ENCODE measurements at places on chromosomes 11 and 22.

- DNase-seq: no peak
Measured at GRCh38 chr11:10349281-10349665, 44.4 kb downstream of the ADM start.

DNA sequence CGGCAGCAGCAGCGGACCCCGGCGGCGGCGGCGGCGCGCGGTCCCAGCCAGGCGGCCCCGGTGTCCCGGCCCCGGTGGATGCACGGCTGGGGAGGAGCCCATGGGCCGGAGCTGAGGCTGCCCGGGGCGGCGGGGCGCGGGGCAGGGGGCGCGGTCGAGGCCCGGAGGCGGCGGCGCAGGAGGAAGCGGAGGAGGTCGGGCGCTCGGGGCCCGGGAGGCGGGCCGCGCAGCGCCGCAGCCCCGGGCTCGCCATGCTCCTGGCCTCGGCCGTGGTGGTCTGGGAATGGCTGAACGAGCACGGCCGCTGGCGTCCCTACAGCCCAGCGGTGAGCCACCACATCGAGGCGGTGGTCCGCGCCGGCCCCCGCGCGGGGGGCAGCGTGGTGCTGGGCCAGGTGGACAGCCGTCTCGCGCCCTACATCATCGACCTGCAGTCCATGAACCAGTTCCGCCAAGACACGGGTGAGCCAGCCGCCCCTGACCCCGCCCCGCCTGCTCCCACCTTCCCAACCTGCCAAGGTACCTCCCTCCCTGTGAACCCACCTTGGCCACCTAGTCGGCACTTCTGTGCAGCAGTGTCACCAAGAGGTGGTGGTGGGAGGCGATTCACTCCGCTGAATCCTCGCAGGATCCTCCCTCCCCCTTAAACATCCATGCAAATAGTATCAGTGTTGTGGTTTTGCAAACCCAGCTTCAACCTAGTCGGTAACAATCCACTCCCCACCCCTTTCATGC, 580 bp downstream of the DTX4 start:
- DNase-seq: no peak

- no peak for DNase-seq
Measured at GRCh38 chr11:23257556-23257955, 397.3 kb upstream of the CCDC179 start.

- DNase-seq: no peak
Measured at GRCh38 chr22:27810609-27811151, 9.1 kb upstream of the MN1 start.

- no peak for DNase-seq
Measured at GRCh38 chr22:45223304-45224117, 17.2 kb downstream of the KIAA0930 start.

GRCh38 chr11:133239575-133239974, 292.7 kb downstream of the OPCML start:
- no peak for DNase-seq

DNA sequence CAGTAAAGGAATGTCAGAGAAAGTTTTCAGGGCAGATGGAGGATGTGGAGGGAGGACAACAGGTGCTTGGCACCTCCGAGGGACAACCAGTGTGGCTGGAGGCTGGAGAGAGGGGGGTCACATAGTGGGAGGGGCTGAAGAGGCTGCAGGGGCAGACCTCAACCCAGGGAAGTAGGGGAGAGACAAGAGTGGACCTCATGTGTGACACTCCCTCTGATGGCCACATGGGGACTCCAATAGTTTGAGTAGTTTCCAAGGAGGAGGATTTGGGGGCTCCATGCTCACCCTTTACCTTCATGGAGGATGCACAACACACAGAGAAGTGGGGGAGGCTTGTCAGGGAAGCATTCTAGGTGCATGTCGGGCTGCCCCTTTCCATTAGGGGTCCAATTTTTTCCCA, 35.1 kb upstream of the ASPHD2 start:
- DNase-seq: no peak

- DNase-seq: peak; percentile 48
Measured at GRCh38 chr11:94134651-94135512, 6.2 kb downstream of the PANX1 start.

DNA sequence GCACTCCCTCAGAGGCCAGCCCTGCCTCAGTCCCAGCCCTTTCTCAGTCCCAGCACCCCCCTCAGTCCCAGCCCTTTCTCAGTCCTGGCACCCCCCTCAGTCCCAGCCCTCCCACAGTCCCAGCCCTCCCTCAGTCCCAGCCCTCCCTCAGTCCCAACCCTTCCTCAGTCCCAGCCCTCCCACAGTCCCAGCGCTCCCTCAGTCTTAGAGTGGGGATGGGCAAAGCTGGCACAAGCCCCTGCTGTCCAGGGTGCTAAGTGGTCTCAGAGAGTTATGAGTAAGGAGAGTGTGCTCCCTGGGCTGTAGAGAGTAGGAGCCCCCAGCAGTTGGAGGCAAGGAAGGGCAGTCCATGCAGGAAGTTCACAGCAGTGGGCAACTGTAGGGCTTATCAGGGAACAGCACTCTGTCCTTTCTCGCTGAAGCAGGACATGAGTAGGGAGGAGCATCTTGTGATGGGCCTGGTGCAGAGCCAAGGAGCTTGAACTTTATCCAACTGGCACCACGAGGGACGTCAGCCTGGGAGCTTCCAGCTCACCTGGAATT, 51.4 kb upstream of the CRYBB3 start:
- no peak for DNase-seq

DNA sequence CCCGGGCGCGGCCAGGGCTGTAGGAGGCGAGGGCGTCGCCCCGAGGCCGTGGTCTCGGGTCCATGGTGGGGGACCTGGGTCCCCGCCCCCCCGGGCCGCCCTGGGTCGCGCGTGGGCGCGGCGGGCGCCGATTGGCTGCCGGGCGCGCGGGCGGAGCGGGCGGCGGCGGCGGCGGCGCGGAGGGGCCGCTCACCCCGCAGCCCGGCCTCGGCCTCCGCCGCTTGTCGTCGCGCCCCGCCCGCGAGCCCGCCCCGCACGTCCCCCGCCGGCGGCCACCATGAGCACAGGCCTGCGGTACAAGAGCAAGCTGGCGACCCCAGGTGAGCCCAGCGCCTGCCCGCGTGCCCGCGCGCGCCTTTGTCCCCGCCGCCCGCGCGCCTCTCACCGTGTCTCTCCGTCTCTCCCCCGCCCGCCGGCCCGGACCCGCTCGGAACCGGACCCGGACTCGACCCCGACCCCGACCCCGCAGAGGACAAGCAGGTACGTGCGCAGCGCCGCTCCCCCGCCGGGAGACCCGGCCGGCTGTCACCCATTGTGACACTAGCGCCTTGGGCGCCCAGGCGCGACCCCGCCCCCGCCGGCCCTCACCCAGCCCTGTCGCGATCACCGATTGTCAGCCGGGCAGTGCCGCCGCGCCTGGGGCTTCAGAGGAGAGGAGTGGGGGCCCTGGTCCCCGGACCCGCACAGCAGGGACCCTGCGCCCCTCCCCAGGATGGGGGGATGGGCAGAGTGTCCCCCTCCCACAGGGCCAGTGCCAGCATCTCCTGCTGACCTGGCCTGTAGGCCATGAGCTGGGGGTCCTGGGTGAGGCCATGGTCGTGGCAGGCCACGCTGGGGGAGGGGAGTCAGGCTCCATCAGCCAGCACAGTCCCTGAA, at the start of gene SEPTIN5:
TSS of gene SEPTIN5 (plus strand) at position 192 of the 876 bp plus-strand sequence. CDS start at position 278, 86 bp downstream.
- DNase-seq: no peak

DNA sequence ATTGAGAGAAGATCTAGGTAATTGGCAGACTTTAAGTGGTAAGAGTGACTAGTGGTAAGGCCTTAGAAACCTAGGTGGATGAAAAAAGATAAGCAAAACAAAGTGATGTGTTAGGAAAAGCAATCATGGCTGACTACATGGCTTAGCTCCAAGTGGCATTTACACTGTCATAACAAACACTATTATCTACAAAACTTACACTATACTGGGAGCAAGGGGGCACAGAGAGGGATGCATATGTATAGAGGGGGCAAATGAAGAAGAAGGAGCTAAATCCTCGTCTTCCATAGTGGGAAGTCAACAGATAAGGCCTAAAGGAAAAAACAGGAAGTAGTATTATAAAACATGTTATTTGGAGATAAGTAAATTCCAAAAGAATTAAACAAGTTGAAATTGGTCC, 32.5 kb downstream of the ADORA2A start:
- DNase-seq: no peak

GRCh38 chr11:65558930-65559509, 861 bp upstream of the LTBP3 start:
- no peak for DNase-seq

GRCh38 chr11:46846510-46846830, 390 bp upstream of the CKAP5 start:
- DNase-seq: no peak

GRCh38 chr11:100240025-100240539, 447.0 kb upstream of the ARHGAP42 start:
- no peak for DNase-seq

DNA sequence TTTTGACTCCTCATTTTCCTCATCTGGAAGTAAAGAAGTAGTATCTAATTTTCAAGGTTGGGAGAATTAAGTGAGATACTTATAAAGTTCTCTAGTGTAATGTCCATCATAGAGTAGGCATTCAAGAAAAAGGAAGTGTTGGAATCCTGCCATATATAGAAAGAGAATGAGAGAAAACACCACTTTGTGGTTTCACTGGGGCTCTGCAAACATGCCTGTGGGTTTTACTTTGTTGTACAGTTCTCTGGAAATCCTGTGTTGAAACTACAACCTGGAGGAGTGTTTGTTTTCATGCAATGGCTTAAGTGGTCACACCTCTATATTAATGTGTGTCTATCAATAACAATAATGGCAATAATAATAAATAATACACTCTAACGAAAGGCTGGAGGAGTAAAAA, 741.7 kb downstream of the NELL1 start:
- no peak for DNase-seq

- no peak for DNase-seq
Measured at GRCh38 chr22:49728570-49729271, 99.0 kb downstream of the BRD1 start.

DNA sequence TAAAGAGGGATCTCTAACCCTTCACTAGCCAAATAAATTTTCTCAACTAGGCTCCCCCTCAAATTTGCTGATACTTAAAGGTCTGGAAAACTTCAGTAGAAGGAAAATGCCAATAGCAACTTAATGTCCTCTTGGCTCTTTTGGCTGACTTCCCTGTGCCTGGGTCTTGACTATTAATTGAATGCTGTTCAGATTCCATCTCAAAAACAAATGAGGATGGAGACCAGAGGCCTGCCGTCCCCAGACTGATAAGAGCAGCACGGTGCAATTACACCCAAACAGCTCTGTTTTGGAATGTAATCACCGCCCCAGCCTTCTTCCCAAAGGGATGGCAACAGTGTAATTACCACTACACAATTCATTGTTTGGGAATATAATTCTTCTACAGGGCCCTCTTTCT, 89.3 kb upstream of the CHRM4 start:
- DNase-seq: no peak

GRCh38 chr11:75940911-75941310, 125.9 kb downstream of the UVRAG start:
- no peak for DNase-seq

GRCh38 chr22:42412744-42413333, 19.4 kb downstream of the NFAM1 start:
- no peak for DNase-seq

DNA sequence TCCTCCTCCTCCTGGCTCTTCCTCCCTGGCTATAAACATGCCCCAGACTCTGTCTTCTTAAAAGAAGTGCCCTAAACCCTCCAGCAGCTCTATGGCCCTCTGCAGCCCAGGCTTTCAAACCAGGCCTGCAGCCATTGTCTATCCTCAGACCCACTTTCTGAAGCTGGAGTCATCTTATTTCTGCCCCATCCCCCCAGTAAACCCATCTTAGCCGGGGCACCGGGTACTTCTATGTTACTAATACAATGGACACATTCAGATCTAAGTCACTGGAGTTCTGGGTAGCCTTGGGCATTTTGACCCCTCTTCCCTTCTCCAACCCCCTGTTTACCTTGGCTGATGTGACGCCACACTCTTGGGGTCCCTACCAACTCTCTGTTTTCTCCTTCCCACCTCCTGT, 29.7 kb upstream of the CACNG2 start:
- DNase-seq: no peak

- DNase-seq: no peak
Measured at GRCh38 chr11:2390091-2390724, 10.3 kb upstream of the TSSC4 start.

GRCh38 chr11:82830746-82831145, 69.5 kb downstream of the PRCP start:
- DNase-seq: no peak

- DNase-seq: no peak
Measured at GRCh38 chr11:96134602-96135001, 208.4 kb downstream of the MAML2 start.

DNA sequence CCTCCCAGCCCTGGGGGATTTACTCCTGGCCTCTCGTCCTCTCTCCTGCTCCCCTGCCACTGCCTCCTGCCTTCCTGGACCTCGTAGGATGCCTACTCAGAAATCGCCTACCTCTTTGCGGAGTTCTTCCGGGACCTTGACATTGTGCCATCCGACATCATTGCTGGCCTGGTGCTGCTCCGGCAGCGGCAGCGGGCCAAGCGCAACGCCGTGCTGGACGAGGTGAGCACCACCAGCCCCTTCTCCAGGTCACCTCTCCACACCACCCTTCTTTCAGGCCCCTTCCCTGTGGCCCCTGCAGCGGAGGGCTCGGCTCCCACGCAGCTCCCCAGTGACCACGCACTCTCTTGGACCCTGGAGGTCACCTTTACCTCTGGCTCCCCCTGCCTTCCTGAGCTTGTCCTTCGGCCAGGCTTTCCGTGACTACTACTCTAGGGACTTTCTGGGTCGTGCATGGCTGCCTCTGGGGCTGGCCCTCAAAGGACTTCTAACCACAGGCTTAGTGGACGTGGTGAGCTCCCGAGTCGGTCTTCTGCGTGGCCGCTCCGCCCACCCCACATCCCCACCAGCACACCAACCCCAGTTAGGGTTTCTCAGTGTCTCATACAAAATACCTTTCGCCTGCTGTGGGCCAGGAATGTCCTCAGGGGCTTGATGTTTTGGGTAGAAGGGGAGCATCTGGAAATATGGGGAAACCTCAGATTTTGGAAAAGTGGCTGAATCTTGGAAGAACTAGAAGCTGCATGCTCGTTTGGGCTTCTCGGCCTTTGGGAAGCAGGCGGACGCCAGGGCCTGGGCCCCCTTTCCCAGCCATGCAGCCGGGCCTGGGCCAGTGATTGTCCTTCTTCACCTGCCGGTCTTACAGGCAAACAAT, 24.1 kb upstream of the MYRF start:
- no peak for DNase-seq

GRCh38 chr11:17861036-17861755, 126.6 kb downstream of the KCNC1 start:
- DNase-seq: no peak

DNA sequence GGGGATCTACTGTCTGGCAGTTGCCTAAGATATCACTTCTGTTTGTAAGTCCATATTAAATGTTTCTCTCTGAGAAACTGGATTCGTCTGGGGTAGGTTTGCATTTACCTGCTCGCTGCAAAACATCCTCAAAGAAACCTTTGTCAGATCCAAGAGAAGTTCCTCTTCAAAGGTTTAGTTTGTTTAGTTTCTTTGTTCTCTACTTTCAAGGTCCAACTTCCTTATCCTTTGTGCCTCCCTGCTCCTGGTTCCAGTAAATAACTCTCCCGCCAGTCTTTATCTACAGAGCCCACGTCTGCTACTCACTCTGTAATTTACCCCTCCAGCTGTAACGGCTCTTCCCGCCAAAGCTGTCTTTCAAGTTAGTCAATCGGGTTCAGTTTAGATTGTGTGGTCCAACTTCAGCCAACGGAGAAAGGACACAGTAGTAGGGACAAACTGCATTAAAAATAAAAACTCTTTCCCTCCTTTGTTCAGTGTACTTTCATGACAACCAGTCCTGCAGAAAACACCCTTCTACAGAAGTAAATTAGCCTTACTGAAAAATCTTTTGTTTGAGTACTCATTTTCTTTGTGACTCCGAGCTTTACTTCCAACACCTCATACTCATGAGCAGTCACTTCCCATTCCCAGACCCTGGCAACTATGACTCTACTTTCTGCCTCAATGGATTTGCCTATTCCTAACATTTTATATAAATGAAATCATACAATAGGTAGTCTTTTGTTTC, 41.0 kb downstream of the TMPRSS5 start:
- no peak for DNase-seq
